Midbrain (tissue), 1 donor: ENCODE measurements at places on chromosomes 11 and 22.

GRCh38 chr11:90341986-90342385, 119.1 kb upstream of the CHORDC1 start:
- DNase-seq, result no peak

DNA sequence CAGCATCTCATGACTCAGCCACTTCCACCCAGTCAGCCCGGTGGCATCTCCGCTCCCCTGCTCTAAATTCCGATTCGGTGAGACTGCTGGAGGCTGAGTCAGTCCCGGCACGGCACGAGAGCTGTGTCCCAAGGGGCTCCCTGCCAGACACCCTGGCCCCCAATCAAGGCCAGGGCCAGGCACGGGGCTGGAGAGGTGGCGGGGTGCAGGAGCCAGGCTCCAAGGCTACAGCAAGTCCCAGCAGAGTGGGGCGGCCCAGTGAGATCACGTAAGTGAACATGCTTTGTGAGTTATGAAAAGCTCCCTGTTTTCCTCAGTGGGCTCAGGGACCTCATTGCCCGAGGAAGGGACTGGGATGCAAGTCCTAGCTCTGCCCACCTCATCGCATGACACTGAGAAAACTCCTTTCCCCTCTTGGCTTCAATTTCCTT, 3.0 kb downstream of the C11orf68 start:
- no peak for DNase-seq

DNA sequence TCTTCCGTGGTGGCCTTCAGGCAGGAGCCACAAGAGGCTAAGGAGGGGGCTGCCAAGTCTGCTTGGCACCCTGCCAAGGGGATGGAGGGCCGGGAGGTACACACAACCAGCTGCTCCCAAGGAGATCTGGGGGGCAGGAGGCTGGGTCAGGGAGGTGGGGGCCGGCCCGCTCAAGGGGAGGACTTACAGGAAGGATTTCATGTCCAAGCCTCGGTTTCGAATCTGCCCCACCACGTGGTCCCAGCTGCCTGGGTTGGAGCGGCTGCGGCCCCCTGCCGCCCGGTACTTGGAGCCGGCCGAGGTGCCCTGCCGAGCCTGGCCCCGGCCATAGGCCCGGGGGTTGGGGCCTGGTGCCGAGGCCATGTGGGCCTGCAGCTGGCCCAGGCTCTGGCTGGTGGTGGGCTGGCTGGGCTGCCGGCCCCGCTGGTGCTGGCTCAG, 33.5 kb downstream of the LRRC10B start:
- DNase-seq, result no peak

- no peak for DNase-seq
Measured at GRCh38 chr11:2530131-2530854, 85.5 kb downstream of the KCNQ1 start.

- DNase-seq, result no peak
Measured at GRCh38 chr11:2743427-2744110, 43.8 kb upstream of the KCNQ1OT1 start.

- DNase-seq, result no peak
Measured at GRCh38 chr11:69500285-69501120, 19.0 kb downstream of the LINC01488 start.

- DNase-seq, result no peak
Measured at GRCh38 chr11:101944923-101945322, 28.6 kb upstream of the ANGPTL5 start.

DNA sequence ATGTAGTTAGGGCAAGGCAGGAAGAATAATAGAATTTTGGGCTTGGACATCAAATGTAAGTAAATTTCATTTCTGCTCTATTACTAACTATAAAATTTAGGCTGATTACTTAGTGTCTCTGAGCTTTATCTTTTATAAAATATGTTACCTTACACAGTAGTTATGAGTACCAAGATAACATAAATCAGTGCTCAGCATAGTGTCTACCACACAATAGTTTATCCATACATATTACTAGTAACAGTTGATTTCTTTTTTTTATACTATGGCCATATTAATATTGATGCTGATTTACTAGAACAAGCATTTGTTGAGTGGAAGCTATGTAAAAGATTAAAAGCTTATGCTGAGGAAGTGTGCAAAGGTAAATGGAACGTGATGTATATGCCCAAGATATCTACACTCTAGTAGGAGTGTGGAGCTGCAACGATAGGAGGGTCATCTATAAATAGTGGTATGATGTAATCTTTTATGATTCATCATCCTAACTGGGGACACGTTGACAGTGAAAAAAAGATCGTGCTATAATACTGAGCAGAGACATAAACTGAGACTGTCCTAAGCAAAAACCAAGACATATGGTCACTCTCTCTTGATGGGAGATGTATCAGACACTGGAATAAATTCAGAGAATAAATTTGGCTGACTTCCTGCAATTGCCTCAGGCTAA, 8.7 kb upstream of the SLC5A12 start:
- no peak for DNase-seq

- DNase-seq, result no peak
Measured at GRCh38 chr11:107337917-107338316, 119.7 kb downstream of the CWF19L2 start.

GRCh38 chr22:47573141-47573540, 810.7 kb downstream of the TBC1D22A start:
- DNase-seq, result no peak

DNA sequence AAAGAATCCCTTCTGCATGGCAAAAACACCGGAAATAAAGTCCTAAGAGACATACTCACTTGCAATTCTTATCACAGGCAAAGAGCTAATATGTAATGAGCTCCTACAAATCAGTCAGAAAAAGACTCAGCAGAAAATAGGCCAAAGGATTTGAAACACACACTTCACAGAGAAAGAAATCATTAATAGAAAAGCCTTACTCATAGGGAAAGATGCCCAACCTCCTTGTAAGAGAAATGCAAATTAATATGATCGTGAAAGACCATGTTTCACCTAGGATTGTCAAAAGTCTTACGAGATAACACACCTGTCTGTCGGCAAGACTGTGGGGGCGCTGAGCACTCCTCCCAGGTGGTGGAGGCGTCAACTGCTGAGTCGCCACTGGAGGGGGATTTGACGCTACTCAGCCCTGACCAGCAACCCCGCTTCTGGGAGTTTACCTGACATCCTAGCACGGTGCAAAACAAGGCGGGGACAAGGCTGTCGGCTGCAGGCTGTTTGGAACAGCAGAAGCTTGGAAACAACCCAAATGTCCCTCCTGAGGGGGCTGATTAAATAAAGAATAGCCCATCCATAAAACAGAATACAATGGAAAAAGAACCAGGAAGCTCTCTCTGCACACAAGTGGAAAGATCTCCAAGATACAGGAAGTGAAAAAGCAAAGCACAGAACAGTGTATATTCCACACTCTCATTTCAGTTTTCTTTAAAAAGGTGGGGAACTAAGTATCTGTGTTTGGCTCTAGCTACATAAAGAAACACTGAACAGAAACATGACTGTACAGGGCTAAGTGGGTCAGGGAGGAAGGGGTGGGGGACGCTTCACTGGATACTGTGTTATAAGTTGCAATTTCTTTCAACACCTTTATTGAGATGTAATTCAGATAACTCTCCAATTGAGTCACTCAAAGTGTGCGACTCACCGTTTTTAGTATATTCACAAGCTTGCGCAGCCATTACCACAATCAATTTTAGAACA, 11.5 kb downstream of the CSNK1E start:
- DNase-seq, result no peak
